ENCODE measurements at places on chromosomes 11 and 22.
A peak's percentile ranks its signal among the peaks of the same experiment; 100 is the strongest.

DNA sequence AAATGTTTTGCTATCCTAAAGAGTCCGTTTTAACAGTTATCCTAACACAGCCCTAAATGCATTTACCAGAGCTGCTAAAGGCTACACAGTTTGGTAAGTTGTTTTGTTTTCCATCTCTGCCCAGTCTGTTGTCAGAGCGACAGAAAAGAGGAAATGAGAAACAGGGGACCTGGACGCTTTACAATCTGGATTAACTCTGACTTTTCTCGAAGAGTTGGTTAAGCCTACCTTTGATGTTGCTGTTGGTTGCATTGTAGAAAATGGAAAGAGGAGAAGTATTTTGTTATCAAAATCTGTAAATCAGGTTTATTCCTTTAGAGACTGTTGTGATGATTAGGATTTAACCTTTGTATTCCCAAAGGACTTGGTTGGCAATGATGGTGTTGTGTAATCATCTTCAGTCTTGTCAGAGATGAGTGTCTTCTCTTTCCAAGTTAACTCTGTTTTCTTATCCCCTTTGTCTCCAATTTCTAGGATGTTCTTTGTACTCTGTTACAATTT lies 481 bp downstream of the ANGPTL5 start:
- peak; percentile 70 for DNase-seq

- no peak for DNase-seq
Observed at GRCh38 chr22:24416611-24417010, 10.8 kb upstream of the ADORA2A start.

DNA sequence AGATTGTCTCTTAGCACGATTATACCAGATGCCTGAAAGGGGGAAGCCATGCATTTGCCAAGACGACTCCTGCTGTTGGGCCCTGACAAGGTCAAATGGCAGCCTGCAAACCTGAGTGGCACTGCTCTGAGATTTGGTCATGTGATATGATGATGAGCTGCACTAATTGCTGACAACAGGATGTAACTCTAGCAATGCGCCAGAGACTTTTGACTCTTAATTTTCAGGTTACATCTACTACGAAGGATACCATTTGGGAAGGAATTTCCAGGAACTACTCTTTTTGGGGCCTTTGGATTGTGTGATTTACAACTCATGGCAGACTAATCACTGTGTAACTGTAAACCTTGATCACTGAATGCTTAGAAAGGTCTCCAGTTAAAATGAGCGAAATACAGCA lies 13.1 kb downstream of the TREH start:
- no peak for DNase-seq

- no peak for DNase-seq
Observed at GRCh38 chr11:27234043-27234668, 128.9 kb downstream of the CCDC34 start.

DNA sequence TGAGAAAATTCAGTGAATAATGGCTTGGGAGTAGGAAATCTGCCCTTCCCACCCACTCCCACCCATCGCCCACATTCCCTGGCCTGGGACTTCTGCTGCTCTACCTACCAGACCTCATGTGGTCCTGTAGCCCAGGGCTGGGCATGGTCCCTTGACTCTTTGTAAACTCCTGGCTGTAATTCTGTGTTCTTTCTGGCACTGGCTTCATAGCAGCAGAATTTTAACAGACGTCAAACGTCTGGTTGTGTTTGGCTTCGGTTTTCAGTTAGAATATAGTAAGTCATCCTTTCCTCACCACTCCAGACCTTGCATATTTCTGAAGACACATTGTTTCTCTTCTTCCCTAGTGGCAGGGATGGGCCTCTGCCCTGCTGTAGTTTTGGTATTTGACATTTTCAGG lies 210.6 kb downstream of the CSNK2A3 start:
- DNase-seq = no peak

DNA sequence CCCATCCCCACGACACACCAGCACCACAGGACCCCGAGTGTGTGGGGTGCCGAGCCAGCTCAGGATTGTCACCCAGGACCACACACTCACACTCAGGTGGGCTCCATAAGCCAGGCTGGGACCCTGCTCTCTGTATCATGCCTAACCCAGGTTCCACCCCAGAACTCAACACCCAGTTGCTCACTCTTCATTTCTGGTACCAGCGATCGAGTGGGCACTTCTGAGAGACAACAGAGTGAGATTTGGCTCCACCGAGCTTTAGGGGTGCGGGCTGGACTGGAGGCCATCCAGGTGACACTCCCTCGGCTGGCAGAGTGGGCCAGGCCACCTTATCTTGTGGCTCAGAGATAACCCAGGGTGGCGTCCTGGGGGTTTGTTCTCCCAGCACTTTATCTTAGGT lies 1323.8 kb downstream of the BRD1 start:
- DNase-seq = no peak

- DNase-seq = peak; percentile 61
Observed at GRCh38 chr11:12841946-12842630, 167.0 kb upstream of the RASSF10 start.

GRCh38 chr22:43293259-43293654 lies 49.9 kb downstream of the SCUBE1 start:
- DNase-seq = no peak

DNA sequence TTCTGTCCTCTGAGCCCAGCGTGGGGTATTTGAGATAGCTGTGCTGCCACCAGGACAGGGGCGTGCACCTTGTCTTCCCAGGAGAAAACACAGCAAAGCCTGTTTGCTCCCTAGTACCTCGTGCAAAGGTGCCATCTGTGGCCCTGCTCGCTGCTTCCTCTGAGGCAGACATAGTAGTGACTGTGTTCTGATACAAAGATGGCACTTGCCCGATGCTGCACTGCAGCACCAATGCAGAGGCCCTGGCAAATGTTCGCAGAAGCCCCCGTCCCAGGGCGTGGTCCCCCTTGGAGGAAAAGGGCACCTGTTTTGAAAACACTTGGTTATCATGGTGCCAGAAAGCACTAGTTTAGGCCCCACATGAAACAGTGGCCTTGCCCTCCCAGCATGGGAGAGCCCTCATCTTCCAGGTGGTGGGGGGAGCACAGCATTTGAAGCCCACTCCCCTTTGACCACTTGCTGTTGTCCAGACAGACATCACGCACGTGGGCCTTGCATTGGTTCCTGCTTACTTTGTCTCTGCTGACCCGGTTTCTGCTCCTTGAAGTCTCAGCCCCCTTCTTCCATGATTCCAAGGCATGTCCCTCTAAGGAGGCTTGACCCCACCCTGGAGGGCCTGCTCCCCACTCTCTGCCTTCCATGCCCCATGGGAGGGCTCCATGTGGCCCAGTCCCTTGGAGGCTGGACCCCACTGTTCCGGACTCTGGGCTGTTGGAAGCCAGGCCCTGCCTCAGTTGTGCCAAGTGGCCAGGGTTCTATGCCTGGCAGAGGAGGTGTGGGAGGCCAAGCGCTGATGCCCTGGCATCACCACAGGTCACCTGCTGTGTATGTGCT lies 109.4 kb downstream of the KCNQ1OT1 start:
- DNase-seq = no peak

- no peak for DNase-seq
Observed at GRCh38 chr22:23673050-23673620, 17.7 kb upstream of the RGL4 start.

- no peak for DNase-seq
Observed at GRCh38 chr11:8098361-8098760, 17.4 kb downstream of the TUB start.

DNA sequence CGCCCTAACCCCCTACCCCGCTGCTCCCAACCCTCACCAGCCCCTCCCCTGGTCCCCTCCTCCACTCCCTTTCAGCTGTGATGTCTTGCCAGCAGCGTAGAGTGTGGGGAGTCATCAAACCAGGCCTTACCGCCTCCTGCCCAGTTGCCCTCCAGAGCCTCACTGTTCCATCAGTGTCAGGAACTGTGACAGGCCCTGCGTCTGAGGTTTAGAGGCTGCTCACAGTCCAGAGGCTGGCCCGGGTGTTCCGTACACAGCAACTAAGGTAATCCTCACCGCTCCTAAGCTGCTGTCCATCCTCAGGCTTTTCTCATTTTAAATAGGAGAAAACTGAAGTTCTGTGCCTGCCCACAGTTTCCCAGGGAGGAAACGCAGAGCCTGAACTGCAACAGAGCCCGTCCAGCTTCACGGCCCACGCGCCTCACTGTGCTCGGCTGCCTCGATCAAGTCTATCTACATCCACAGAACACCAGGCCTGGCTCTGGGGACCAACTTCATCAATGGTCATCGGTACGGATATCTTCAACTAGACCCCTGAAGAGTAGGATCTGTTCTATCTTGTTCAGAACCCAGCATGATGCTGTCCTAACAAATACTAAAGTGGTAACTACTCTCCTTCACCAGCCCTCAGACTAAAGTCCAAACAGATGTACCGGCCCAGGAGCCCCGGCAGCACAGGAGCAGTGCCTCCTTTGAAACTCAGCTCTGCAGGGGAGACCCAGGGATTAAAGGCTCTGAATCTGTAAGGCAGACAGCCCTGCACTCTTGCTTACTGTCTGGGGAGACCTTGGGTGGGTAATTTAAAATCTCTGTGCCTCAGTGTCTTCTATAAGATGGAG lies 10.3 kb downstream of the VPS37C start:
- no peak for DNase-seq

- DNase-seq = peak; percentile 17
Observed at GRCh38 chr11:11230802-11231562, 122.1 kb downstream of the CSNK2A3 start.

- peak; percentile 91 for DNase-seq
Observed at GRCh38 chr11:62242021-62242420, at the start of gene SCGB1D2. SCGB1D2 (plus strand) TSS chr11:62242239; CDS start chr11:62242308, 69 bp downstream.

DNA sequence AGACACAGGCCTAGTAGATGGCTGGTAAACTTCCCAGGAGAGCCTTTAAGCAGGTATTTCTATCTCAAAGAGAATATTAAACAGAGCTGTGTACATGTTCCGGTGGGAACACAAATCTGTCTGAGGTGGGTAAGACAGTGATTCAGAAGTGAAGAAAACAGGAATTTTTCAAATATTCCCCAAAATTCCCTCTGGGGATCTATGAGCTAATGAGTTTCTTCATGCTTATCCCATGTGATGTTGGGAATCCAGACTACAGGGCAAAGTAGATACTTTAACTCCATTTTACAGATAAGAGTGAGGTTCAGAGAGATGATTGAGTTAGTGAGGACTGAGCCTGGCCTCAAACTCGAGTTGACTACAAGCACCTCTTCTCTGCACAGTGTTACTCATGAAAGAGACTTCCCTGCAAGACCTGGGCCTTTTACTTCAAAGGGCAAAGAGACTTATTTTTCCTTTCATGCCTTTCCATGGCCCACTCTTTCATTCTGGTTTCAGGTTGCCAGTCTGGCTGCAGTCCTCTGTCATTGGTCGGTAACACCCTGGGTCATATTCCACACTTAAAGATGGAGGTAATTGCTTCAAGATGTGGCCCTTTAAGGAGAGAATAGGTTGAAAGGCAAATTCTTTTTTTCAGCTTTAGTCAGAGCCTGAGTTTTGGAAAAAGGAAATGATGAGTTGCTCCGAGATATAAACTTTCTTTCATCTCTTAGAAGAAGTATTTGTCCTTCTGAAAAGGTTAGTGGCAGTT lies 70.1 kb downstream of the CYB5R2 start:
- no peak for DNase-seq

DNA sequence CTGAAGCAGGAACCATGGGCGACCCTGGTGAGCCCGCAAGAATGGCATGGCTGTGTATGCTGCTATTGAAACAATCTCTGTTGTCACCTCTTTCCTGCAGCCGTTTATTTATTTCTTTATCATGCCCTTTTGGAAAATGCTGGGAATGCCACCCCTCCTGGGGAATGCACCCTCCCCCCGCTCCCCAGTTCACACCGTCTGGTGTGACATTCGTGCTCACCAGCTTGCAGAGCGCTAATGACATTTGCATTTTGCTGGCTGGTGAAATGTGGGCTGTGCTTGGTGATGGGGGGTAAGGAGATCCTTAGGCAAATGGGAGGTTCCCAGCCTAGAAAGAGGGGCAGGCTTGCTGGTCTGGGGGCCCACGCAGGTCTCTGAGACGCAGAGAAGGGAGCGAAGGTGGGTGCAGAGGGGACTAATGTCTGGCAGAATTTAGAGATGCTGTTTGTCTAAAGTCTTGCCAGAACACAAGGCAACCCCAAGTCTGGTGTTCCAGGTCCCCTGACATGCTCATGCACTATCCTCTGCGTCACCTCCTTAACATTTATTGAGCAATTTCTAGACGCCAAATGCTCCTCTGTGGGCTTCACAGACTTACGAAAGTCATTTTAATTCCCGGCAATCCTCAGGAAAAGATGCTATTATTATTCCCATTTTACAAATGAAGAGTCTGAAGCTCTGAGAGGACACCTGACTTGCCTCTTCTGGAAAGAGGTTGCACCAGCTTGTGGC lies 91.7 kb downstream of the TP53I11 start:
- DNase-seq = peak; percentile 60

DNA sequence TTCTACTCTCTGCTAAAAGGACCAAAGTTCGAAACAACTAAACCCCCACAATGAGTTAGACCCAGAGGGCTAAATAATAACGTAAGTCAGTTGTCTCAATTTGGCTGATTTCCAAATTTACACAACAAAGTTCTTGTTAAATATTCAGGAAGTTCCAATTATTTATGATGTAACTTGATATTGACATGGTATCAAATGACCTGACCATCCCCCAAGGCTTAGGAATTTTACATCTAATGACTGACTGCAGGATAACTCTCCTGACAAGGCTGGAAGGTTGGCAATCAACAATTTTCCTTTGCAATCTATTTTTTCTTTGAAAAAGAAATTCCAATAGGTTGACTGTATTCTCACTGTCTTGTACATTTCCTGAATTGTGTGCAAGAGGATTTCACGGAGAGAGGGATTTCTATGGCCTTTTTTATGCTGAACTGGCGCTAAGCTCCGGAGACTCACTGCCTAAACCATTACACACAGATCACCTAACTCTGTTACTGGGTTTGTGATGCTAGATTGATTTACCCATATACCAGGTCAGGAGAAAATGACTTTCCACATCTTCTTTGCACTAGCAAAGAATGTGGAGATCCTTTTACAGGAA lies 9.6 kb upstream of the CDON start:
- DNase-seq = no peak
